ENCODE measurements at places on chromosomes 5 and 9.
A peak's percentile ranks its signal among the peaks of the same experiment; 100 is the strongest.

DNA sequence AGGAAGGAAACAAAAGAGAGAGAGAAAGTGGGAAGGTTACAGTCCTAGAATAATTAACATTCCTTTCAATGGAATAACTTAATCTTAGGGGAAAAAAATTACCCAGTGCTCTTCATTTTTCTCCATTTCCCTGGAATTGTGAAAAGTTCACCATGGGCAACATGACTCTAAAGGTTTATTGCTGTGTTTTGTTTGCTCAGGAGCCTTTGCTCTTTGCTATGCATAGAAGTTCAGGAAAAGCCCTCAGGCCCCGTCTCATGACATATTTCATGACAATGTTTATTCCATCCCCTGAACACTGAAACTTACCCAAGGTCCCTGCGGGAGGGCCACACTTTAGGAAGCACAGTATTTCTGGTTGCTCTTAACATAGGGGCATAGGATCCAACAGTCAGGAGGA is 9.8 kb upstream of the CTSL start:
- no peak for DNase-seq

GRCh38 chr9:122609804-122610203 is 4.7 kb upstream of the OR1Q1 start:
- no peak for DNase-seq

GRCh38 chr5:124453221-124454051 is 293.0 kb downstream of the ZNF608 start:
- no peak for DNase-seq

GRCh38 chr5:177553671-177554429 is 513 bp downstream of the FAM193B start:
- peak; percentile 64 for DNase-seq

- peak; percentile 71 for DNase-seq
Measured at GRCh38 chr9:87792831-87793288, 66.9 kb downstream of the CTSL start.

DNA sequence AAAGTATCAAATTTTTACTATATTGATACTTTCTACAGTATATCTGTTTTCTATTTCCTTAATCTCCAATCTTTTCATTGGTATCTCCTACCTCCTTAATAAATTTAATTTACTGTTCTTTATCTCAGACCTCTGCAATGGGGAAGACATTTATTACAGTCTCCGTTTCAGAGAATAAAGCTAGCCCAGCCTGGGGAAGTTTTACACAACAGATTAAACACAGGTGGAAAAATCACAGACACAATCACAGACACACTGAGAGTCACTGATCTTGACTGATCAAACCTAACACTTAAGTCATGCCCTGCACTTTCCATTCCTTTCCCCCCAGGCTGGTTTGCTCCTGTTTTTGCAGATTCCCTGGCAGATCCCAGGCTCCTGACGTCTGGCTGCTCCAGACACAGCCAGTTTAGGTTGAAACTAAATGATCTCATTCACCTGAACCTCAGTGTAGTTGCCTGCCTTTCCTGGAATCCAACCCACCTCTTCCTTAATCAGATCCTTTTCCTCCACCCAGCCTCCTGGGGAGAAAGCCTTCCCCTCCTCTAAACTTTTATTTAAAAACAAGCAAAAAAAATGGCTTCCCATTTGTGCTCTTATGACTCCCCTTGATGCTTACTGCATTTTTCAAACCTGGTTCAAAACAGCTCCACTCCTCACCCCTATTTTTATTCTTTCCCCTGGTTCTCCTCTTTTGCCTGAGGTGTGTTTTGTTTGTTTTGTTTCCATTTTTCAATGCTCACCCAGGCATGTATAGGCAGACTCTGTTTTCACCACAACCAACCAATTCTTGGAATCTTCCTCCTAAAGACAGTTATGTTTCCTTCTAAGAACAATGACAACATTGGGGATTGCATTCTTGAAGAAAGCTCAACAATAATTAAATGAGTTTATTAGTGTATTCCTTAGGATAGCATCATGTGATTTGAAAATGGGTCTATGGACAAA is 29.5 kb upstream of the OSMR start:
- DNase-seq = no peak

GRCh38 chr5:13632676-13633075 is 311.8 kb downstream of the DNAH5 start:
- no peak for DNase-seq

GRCh38 chr9:109114670-109115069 is 5.1 kb downstream of the TMEM245 start:
- no peak for DNase-seq

DNA sequence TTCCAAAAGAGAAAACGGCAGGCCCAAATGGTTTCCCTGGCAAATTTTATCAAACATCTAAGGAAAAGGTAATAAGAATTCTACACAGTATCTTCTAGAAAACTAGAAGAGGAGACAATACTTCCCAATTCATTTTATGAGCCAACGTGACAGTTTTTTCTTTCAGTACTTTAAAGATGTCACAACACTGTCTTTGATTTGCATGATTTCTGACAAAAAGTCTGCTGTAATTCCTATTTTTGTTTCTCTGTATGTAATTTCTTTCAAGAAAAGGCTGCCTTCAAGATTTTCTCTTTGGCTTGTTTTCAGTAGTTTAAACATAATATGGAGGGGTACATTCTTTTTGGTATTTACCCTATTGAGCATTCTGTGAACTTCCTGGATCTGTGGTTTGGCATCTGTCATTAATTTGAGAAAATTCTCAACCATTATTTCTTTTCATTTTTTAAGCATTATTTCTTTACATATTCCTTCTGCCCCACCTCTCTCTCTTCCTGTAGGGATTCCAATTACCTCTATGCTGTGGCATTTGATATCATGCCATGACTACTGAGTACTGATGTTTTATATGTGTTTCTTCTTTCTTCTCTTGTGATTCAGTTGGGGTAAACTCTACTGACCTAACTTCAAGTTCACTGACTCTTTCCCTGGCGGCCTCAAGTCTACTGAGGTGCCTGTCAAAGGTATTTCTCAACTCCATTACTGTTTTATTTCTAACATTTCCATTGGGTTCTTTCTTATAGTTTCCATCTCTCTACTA is 32.2 kb downstream of the ANKS6 start:
- DNase-seq = no peak

DNA sequence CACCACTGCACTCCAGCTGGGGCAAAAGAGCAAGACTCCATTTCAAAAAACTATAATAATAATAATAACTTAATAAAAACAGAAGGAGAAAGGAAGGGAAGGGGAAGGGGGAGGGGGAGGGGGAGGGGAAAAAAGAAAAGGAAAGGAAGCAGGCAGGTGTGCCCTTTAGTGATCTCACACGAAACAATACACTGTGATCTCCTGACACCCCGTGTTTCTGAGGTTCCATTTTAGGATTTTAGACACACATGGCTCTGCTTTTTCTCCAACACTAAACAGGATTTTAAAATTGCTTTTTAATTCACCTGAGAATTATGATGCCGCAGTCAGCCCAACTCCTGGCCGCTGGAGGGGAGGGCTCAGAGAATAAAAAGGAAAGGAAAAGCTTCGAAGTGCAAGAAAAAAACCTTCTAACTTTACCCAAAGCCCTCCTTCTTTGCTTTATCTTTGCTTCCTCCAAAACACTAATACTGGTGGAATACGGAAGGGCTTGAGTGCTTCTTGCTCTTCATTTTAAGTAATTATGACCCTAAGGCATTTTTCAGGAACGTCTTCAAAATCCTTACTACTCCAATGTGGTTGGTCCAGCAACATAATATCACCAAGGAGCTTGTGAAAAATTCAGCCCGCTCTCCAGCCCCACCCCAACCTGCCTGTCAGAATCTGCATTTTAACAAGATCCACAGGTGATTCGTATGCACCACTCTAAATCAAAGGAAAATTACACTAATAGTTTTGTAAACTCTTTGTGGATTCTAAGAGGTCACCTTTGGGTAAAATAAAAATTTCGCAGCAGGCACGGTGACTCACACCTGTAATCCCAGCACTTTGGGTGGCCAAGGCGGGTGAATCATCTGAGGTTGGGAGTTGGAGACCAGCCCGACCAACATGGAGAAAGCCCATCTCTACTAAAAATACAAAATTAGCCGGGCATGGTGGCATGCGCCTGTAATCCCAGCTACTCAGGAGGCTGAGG is 66.0 kb downstream of the MYO10 start:
- no peak for DNase-seq

DNA sequence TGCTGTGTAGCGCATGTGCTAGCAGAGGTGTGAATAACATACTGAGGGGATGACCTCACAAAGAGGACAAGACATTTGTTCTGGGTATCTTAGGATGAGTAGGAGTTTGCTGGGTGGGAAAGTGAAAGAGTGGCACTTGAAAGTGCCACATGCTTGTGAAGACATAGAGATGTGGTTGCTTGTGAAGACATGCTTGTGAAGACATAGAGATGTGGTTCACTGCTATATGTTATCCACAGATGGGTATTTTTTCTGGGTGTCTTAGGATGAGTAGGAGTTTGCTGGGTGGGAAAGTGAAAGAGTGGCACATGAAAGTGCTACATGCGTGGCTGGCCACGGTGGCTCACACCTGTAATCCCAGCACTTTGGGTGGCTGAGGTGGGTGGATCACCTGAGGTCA is 63.6 kb downstream of the MAST4 start:
- DNase-seq = no peak

DNA sequence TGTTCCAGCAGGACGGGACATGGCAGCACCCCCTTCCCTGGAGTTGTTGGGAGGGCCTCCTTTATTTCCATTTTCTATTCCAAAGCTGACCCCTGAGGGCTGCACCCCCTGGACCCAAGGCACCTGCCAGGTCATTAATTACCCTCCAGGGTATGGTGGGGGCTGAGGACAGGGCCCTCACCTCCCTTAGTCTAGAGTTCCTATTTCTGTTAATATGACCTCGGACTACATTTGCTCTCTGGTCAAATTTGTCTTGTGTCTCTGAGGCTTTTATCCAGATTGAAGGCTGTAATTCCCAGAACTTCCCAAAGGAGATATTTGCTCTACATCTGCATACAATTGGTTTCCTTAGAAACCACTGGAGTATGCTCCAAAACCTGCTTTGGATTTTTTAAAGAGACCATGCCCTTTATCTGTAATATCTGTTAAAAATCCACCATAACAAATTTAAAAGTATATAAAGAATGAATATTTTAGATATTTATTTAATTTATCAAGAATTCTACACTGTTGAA is 16.8 kb downstream of the PHF2 start:
- no peak for DNase-seq

DNA sequence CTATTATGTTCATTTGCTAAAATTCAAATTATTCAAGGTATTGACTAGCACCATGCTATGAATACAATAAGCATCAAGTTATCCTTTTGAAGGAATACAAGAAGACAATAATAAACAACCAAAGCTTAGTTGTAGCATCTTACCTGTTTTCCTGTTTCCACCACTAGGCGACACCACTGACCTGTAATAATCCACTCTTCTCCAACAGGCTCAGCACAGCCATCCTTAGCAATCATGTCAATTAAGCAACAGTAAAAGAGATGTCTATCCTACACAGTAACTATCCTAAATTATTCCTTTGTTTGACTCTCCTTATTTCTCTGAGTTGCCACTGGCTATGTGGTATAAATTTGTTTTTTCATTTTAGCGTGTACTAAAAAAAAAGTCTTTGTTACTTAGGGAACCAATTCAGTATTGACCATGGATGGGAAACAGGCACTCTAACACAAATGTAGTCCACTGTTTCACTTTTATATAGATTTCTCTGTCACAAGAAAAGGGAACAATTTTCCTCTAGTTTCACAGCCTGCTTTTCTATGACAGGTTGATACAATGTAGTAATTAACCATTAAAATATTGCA is 46.2 kb downstream of the PCA3 start:
- DNase-seq = peak; percentile 23

DNA sequence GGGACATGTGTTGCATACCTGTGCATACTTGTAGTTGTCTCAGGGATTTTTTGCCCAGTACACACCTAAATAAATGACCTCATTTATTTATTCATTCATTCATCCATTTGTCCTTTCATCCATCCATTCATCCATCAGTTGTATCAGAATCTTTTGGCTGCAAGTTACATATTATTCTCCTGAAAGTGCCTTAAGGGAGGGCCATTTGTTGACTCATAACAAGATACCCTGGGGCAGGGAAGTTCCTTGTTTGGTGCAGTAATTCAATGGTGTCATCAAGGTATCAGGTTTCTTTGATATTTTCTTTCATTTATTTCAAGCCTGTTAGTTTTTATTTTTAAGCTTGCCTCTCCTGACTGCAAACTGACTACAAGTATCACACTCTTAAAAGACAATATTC is 597.9 kb upstream of the TLE4 start:
- DNase-seq = no peak

GRCh38 chr9:93612796-93613154 is 36.4 kb downstream of the PHF2 start:
- no peak for DNase-seq

DNA sequence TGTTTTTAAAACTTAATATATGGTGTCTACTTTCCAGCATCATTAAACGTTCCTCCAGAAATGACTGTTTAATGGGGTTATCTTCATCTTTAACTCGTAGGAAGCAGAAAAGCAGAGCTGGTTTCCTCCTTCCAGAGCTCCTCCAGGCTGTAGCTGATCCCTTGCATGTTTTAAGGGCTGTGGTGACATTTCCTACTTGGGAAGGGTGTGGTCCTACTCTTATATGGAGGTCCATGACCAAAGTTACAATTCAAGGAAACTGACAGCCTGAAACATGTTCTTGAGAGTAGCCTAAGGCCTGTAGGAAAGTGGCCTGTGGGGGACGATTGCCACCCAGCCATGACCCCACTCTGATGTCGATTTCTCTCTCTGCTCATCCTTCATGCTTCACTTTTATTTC is 297.1 kb downstream of the GADD45G start:
- DNase-seq = no peak

DNA sequence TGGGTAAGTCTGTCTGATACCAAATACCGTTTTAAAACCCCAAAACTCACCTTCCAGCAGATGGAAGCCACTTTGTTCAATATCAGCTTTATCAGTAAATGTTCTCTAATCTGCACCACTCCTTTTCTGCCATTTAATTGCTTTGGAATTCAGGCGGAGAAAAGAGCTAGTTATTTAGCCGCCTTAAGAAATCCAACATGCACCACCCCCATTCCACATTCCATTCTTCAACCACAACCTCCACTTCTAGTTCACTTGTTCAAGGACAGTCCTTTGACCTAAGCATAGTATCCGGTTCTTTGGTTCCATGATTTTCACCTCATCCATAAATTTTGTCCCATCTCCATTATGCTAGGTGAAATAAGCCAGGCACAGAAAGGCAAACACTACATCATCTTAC is 240.1 kb downstream of the DNAH5 start:
- no peak for DNase-seq

DNA sequence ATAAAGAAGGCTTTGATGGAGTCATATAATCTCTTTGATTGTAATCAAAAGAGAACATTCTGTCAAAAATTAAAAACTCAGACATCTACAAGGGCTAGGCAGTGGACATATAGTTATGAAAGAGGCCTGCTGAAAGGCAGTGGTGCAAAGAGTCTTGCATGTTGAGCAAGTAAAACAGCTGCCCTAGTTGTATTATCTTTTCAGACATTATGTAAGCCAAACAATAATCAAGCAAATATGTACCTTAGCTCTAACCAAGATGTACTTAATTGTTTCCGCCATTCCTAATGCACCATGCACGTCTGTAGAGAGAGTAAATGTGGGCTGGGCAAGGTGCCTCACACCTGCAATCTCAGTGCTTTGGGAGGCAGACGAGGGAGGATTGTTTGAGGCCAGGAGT is 14.3 kb downstream of the GAPT start:
- no peak for DNase-seq
